Esophagus mucosa (tissue), 1 donor: ENCODE measurements at places on chromosomes 7 and 10. TPM values are rescaled to one million over a fixed set of nuclear protein-coding genes. Genes with fewer than 3 reads are reported as not detected.

Gene GTF2IRD1
- 49.1 TPM for total RNA-seq

Gene SBDS
- 75.4 TPM for total RNA-seq

Gene GDF10
- total RNA-seq: not detected

Gene TFR2
- 0.68 TPM for total RNA-seq

Gene GIMAP5
- 1.4 TPM for total RNA-seq

Gene ITGB8
- 16.3 TPM for total RNA-seq

Gene ST7
- 8.2 TPM for total RNA-seq
